Peyer's patch (tissue), 4 donors: ENCODE measurements at places on chromosomes 4 and X. TPM values are rescaled to one million over a fixed set of nuclear protein-coding genes. Genes with fewer than 3 reads are reported as not detected.

Gene PPM1K
- total RNA-seq: 20.1 TPM

- no peak overlapping the region for H3K4me3 ChIP-seq
- no peak overlapping the region for H3K27ac ChIP-seq
- no peaks in the 10 kb centered on the region for H3K4me1 ChIP-seq
- H3K27me3 ChIP-seq: no peaks in the 10 kb centered on the region
Measured at GRCh38 chr4:105306158-105306781, 159.6 kb downstream of the TET2 start.

DNA sequence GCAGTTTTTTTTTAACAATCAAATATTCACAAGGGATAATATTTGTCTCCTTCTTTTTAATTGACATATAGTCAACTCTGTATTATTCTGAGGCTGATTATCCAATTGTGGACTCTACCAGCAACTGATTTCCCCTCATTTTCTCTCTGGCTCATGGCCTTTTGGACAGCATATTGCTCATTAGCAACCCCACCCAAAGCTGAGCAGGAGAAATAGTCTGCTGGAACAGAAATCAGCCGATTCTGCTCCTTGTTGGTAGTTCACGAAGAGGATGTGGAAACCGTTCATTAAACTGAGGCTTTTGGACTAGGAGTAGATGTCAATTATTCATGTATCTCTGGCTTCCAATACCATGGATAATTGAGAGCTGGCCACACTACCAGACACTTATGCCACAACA, 428.4 kb upstream of the INTU start:
- H3K4me1 ChIP-seq: no peaks in the 10 kb centered on the region
- no peak overlapping the region for H3K4me3 ChIP-seq
- DNase-seq: no peak
- H3K27me3 ChIP-seq: no peaks in the 10 kb centered on the region
- H3K36me3 ChIP-seq: no peaks in the 10 kb centered on the region

- H3K27ac ChIP-seq: no peak overlapping the region
- no peak for DNase-seq
- no peaks in the 10 kb centered on the region for H3K36me3 ChIP-seq
- H3K27me3 ChIP-seq: no peaks in the 10 kb centered on the region
- H3K4me1 ChIP-seq: no peaks in the 10 kb centered on the region
Measured at GRCh38 chrX:44265559-44265958, 77.9 kb downstream of the EFHC2 start.

DNA sequence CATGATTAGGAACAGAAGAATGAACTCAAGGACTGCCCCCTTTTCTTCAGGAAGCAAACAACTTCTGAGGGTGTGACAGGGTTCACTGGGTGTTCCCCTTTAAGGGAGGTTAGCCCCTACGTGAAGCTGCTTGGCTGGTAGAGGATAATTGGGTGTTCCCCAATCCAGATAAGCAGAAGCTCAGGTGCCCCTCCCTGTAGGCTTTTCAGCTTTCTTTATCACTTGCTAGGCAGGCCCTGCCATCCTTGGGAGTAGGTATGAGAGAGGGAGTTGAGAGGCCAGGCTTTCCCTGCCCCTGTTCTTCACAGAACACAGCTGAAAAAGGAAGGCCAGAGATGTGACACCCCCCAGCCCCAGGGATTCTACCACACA, 44.2 kb downstream of the RTL9 start:
- H3K4me3 ChIP-seq: no peak overlapping the region
- H3K36me3 ChIP-seq: no peaks in the 10 kb centered on the region
- DNase-seq: no peak
- no peak overlapping the region for H3K27ac ChIP-seq

- no peaks in the 10 kb centered on the region for H3K4me1 ChIP-seq
- DNase-seq: no peak
Measured at GRCh38 chrX:123988423-123989111, 27.1 kb downstream of the STAG2 start.

Gene CTAG1B
- not detected for total RNA-seq

DNA sequence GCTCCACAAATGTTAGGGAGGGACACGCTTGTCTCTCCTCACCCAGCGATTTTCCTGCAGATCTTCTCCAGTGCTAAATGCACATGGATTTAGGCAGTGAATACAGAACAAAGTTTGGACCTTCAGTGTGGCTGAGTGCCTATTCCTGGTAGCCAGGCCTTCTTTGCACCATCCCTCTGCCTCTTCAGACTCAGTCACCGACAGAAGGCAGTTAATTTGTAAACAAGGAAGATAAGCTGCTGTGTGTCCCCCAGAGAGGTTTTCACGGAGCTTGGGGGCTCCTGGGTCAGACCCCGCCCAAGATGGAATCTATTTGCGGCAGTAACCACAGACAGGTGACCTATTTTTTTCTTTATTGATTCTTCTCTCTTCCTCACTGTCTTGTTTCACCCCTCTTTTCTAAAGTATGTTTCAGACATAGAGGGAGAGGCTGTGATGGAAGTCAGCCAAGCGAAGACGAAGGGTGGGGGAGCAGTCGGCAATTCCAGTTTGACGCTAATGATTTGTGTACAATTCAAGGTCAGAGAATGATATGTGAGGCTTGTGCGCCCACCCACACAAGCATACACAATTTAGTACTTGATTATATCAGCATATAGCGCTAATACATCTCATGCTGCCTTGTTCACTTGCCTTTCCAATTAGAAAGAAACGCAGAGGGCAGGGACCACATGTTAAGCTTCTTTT, 200.8 kb downstream of the MGST2 start:
- no peak for DNase-seq
- H3K4me1 ChIP-seq: no peaks in the 10 kb centered on the region
- H3K27ac ChIP-seq: no peak overlapping the region
- no peak overlapping the region for H3K4me3 ChIP-seq
- H3K36me3 ChIP-seq: no peaks in the 10 kb centered on the region
- H3K27me3 ChIP-seq: no peaks in the 10 kb centered on the region

- no peaks in the 10 kb centered on the region for H3K27me3 ChIP-seq
- no peak overlapping the region for H3K27ac ChIP-seq
- no peak overlapping the region for H3K4me3 ChIP-seq
Measured at GRCh38 chr4:110869862-110870572, 247.1 kb upstream of the PITX2 start.

DNA sequence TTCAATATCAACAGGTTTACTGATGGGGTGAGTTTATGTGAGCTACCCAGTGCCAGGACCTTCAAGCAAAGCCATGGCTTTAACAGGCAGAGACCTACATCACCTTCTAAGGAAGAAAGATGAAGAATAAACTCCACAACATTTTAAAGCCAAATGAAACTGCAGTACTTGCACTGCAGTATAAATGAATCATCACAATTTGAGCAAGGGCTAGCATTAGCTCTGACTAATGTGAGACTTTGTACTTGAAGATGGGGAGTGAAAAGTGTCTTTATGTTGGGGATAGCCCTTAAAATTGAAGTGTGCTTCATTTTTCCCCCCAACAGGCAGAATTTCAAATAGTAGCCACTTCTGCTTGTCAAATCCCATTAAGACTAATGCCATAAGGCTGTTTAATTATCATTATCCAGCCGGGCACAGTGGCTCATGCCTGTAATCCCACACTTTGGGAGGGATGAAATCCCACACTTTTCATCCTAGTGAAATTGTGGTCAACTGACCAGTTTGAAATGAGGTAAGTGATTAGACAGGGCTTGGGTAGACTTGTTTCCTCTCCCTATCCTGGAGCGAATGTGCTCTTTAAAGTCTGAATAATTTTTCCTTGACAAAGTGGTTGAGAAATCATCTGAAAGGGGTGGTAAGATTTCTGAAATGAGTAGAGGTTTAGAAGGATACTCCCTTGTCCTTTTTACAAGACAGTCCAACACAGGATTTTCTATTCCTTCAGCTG, 27.2 kb upstream of the GPR34 start:
- H3K4me1 ChIP-seq: no peaks in the 10 kb centered on the region
- no peak overlapping the region for H3K27ac ChIP-seq
- peaks cover 16% of the 10 kb centered on the region for H3K36me3 ChIP-seq

Gene GPM6B
- 2.7 TPM for total RNA-seq

DNA sequence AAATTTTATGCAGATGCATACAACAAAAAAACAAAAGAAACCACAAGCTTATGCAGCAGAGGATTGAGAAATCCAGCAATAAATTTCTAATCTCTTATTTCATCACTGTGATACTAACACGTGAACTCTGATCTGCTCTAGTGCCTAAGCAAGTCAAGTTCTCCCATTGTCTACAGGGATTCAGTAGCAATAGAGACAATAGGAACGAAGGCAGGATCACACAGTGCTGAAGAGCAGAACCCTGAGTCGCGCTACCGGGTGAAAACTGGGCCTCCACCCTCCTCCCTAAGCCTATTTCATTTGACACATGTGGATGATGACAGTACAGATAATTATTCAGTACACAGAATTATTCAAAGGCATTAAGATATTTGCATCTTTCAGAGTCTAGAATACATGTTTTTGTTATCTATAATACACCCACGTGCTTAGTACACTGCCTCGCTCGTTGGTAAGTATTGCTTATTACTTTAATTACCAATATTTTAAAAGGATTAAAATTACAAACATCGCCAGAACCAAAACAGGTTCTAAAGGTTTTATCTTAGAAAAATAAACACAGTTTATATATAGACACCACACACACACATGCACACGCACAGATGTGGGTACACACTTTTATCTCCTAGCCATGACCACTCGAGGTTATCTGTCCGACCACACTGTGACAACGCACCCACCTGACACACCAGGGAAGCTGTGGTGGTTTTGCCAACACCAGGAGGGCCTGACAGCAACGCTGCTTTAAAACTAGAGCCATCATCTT, 60.1 kb downstream of the RFC1 start:
- H3K36me3 ChIP-seq: no peaks in the 10 kb centered on the region
- no peak overlapping the region for H3K27ac ChIP-seq
- H3K27me3 ChIP-seq: no peaks in the 10 kb centered on the region
- H3K4me1 ChIP-seq: no peaks in the 10 kb centered on the region
- H3K4me3 ChIP-seq: no peak overlapping the region

Gene CLDN34
- not detected for total RNA-seq

- no peak overlapping the region for H3K27ac ChIP-seq
- no peaks in the 10 kb centered on the region for H3K4me1 ChIP-seq
- no peaks in the 10 kb centered on the region for H3K27me3 ChIP-seq
- DNase-seq: no peak
- no peak overlapping the region for H3K4me3 ChIP-seq
Measured at GRCh38 chr4:173936861-173937260, 346.6 kb downstream of the FBXO8 start.

Gene USP38
- 33.1 TPM for total RNA-seq

- H3K27me3 ChIP-seq: no peaks in the 10 kb centered on the region
- H3K4me1 ChIP-seq: no peaks in the 10 kb centered on the region
- H3K4me3 ChIP-seq: no peak overlapping the region
- no peak overlapping the region for H3K27ac ChIP-seq
- H3K36me3 ChIP-seq: no peaks in the 10 kb centered on the region
Measured at GRCh38 chr4:152607178-152607577, 71.3 kb upstream of the FBXW7 start.

DNA sequence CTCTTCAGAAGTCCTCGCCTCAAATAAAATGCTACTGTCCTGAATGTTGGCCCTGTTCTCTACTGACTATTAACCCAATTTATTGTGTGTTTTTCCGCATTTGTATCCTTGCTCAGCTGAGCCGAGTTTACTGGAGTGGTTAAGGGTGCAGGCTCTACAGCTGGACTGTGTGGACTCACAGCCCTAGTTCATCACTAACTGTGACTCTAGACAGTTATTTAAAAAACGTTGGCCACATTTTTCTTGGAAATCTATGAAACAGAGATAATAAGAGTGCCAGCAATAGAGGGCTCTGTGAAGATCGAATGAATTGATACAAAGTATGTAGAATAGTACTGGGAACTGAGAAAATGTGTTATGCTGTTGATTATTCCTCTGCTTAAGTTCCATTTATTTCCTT, 2.9 kb upstream of the GUF1 start:
- no peak overlapping the region for H3K4me3 ChIP-seq
- DNase-seq: no peak
- no peaks in the 10 kb centered on the region for H3K4me1 ChIP-seq
- no peak overlapping the region for H3K27ac ChIP-seq

DNA sequence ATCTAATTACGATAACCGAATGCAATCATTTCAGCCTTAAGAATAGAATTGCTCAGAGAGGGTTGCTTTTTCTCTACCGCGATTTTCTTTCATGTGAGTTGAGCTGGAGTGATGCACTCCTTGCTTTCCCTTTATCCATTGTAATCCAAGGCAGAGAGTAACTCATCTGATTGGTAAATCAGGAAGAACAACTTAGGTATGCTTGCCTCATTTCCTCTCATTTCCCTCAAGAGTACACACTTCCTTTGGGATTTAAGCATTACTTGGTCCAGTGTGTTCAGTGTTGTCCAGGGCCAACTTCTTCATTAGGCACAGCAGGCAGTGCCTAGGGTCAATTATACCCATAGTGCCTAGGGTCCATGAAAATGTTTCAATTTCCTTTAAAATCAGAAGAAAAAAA, 15.7 kb upstream of the N4BP2 start:
- no peaks in the 10 kb centered on the region for H3K27me3 ChIP-seq
- H3K36me3 ChIP-seq: no peaks in the 10 kb centered on the region
- no peak overlapping the region for H3K27ac ChIP-seq
- no peaks in the 10 kb centered on the region for H3K4me1 ChIP-seq
- no peak overlapping the region for H3K4me3 ChIP-seq

DNA sequence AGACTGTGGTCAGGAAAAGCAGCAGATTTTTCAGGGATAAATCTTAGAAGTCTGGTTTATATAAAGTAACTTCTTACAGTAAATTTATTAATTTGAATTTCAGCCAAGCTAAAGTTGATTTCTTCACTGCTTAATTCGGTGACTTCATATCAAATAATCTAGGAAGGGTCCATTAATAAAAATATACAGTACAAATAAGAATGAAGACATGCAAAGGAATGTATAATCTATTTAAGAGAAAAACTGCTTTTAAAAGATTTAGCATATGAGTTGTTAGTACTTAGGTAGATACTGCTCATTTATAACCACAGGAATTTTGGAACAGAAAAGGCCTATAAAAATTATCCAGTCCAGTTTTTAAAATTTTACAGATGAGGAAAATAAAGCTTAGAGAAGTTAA, 177.1 kb downstream of the DLG3 start:
- H3K27ac ChIP-seq: no peak overlapping the region
- H3K36me3 ChIP-seq: no peaks in the 10 kb centered on the region
- DNase-seq: no peak

DNA sequence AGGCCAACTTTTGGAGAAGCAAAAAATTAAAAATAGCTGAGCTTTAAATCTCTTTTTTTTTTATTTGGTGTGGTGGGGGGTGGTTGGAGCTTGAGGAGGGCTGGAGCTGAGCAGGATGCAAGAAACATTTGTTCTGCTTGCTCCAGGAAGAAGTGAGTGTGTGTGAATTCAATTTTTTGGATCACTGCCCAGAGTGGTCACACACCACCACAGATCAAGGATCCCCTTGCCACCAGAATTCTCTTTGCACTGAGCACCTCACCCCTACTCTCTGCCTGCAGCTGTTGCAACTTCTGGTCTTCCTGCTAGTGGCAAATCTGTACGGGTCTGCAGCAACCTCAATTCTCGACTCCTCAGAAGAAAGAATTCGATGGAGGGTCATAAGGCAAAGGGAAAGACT, 19.9 kb upstream of the PLP1 start:
- no peak overlapping the region for H3K27ac ChIP-seq
- H3K36me3 ChIP-seq: no peaks in the 10 kb centered on the region
- H3K4me3 ChIP-seq: no peak overlapping the region
- DNase-seq: no peak
- H3K27me3 ChIP-seq: no peaks in the 10 kb centered on the region
